ENCODE measurements at places on chromosomes 2 and 18.

- no peak for DNase-seq
These were observed 102.3 kb upstream of the CYRIA start for GRCh38 chr2:16767789-16768476.

- no peak for DNase-seq
These were observed 19.4 kb downstream of the TOGARAM2 start for GRCh38 chr2:29000481-29000880.

GRCh38 chr18:48862132-48862531, 88.6 kb downstream of the SMAD7 start:
- no peak for DNase-seq

DNA sequence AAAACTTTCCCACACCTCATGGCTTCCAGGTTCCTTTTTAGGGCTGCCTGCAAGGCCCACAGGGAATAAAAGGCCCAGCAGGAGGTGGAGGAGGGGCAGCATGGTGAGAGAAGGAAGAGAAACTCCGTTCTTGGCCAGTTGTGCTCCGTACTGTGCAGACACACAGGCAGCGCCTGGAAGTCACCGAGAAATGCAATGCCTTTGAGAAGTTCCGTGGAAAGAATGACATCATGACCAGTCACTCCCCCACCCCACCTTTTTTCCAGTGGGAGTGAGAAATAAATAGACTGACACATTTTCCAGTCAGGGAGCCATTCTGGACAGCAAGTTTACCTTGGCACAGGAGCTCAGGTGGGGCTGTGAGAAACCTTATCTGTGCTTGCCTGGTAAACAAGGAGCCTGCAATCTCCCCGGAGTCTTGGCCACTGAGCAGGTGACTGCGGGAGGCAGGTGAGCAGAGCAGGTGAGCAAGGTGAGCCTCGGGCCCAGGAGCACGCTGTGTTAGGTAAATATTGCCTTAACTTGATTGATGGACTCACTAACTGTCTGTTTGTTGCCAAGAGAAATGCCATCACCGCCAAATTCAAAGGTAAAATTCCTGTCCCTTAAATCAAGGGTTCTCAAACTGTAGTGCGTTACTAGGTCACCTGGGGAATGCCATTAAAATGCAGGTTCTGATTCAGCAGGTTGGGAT, 13.5 kb upstream of the LBH start:
- no peak for DNase-seq

DNA sequence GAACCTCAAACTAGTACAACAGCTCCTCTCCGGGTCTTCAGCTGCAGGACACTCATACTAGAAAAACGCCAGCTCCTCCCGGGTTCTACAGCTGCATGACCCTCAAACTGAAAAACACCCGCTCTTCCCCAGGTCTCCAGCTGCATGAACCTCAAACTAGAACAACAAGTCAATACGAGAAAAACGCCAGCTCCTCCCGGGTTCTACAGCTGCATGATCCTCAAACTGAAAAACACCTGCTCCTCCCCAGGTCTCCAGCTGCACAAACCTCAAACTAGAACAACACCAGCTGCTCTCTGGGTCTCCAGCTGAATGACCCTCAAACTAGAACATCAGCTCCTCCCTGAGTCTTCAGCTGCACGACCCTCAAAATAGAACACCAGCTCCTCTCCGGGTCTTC, 315.0 kb upstream of the TFPI start:
- DNase-seq = peak; percentile 25

GRCh38 chr18:43482600-43482999, 205.3 kb upstream of the SYT4 start:
- no peak for DNase-seq

- no peak for DNase-seq
These were observed 2.7 kb upstream of the SGPP2 start for GRCh38 chr2:222421626-222422025.

DNA sequence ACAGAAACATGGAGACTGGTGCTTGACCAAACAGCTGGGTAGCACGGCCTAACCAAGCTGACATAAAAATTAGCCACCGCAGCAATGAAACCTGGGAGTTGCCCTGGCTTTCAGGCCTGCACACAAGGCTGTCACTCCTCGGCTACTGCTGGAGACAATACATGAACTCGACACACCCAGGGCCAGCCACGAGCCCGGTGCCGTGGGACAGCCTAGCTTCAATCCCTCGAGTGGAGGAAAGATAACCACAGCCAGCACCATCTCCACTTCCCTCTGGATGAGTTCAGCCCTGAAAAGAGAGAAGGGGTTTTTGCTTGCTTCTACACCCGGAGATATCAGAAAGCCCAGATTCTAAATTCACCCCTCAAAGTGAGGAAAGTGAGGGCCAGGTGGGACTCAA, 78.0 kb downstream of the BCL2L11 start:
- no peak for DNase-seq

Measured in SHP77 treated with DMSO at 0.1 percent for 48 hours (cell line).